ENCODE measurements at places on chromosomes 12 and 14. TPM values are rescaled to one million over a fixed set of nuclear protein-coding genes. Genes with fewer than 3 reads are reported as not detected.

DNA sequence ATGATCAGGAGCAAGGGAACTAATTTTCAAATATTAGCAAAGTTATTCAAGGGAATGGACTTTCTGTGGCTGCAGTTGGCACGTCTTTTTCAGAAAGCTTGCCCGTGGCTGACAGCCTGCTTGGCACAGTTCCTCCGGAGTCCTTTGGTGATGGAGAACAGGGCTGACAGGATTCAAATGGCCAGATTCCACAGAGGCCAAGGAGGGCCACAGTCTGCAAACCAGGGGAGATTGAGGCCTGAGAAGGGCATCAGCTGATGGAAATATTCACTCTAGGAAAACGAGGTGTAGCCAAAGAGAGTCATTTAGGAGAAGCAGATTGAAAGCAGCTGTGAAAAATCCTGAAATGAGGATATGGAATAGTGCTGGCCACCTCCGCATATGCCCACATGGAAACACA is 178.3 kb downstream of the EMP1 start:
- no peaks in the 10 kb centered on the region for H3K36me3 ChIP-seq
- no peaks in the 10 kb centered on the region for H3K4me1 ChIP-seq
- H3K4me3 ChIP-seq, result no peak overlapping the region
- H3K27me3 ChIP-seq, result no peaks in the 10 kb centered on the region
- no peak overlapping the region for H3K27ac ChIP-seq
- no peak for DNase-seq

GRCh38 chr12:126960709-126961108 is 1306.3 kb upstream of the TMEM132C start:
- no peak for DNase-seq
- no peak overlapping the region for H3K27ac ChIP-seq
- H3K4me3 ChIP-seq, result no peak overlapping the region
- H3K4me1 ChIP-seq, result no peaks in the 10 kb centered on the region
- no peaks in the 10 kb centered on the region for H3K27me3 ChIP-seq
- H3K36me3 ChIP-seq, result no peaks in the 10 kb centered on the region

DNA sequence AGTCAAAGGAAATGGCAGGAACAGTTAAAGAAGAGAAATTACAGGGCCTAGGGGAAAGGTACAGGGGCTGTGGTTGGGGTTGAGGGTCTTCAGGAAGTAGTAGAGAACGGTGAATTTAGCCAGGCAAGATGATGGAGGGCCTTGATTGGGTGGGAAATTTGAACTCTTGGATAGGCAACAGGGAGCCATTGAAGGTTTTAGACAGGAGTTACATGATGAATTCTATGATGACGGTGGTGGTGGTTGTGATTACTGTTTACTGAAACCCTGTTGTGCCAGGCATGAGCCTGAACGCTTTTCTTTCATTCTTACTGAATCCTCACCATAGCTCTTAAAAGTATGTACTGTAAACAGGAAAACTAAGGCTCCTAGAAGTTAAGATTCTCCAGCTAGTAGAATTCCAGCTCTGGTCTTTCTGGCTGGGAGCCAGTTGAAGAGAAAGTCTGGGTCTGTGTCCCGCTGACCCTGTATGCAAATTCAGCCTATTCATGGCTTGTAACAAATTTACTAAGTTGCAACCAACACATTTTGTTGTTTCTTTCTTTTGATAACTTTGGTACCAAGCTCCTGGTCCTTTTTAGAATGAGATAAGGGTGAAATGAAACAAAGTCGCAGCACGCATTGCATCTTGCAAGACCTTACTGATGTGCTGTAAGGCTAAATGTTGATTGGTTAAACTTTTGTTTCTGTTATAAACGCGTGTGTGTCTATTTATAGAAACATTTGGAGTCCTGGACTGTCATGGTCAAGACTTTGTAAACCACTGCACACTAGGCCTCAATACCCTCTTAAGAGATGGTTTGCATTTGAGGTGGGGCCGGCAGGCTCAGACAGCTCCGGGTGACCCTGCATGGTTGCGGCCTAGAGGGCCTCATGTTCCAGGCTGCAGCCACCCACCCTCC is 6.0 kb downstream of the ORAI1 start:
- H3K36me3 ChIP-seq, result no peaks in the 10 kb centered on the region
- H3K27me3 ChIP-seq, result no peaks in the 10 kb centered on the region
- H3K4me1 ChIP-seq, result peaks cover 35% of the 10 kb centered on the region
- no peak for DNase-seq
- no peak overlapping the region for H3K27ac ChIP-seq
- H3K4me3 ChIP-seq, result no peak overlapping the region

GRCh38 chr14:89251061-89251460 is 166.0 kb downstream of the FOXN3 start:
- H3K4me3 ChIP-seq, result no peak overlapping the region
- H3K27ac ChIP-seq, result no peak overlapping the region
- no peaks in the 10 kb centered on the region for H3K27me3 ChIP-seq
- H3K36me3 ChIP-seq, result no peaks in the 10 kb centered on the region

GRCh38 chr12:131698286-131698685 is 12.6 kb upstream of the SFSWAP start:
- H3K27me3 ChIP-seq, result peaks cover 10% of the 10 kb centered on the region
- H3K4me3 ChIP-seq, result no peak overlapping the region
- no peaks in the 10 kb centered on the region for H3K4me1 ChIP-seq
- no peak overlapping the region for H3K27ac ChIP-seq
- no peak for DNase-seq

DNA sequence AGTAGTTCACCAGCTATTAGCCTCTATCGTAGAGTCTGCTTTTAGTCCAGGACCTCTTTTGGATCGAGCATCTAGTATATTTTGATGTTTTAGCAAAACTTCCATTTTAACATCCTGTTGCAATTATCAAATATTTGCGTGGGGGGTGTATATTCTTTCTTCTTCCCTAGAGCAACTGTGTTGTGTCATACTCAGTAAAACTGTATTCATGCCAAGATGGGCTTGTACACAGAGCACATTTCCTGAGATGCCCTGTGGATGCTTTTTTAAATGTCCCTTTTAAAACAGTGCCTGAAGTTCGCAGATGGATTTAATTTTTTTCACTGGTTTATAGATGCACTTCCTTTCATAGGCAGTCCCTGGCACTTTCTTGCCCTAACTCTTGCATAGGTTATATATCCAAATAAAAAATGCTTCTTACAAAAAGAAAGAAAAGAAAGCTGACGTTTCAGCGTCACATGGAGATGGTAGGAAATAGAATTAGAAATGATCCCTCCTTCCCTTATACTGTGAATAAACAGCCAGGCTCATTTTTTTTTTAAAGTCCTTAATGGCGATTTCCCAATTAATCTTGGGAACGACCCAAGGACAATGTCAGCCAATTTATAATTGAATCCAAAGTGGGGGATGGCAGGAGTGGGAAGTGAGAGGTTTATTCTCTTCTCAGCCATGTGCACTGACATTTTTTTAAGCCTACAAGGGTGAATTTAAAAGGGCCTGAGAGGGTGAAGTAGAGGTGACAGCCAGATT is 247.0 kb downstream of the SLC41A2 start:
- H3K36me3 ChIP-seq, result no peaks in the 10 kb centered on the region
- DNase-seq, result no peak
- H3K27ac ChIP-seq, result no peak overlapping the region
- no peak overlapping the region for H3K4me3 ChIP-seq
- H3K4me1 ChIP-seq, result peaks cover 18% of the 10 kb centered on the region
- no peaks in the 10 kb centered on the region for H3K27me3 ChIP-seq

DNA sequence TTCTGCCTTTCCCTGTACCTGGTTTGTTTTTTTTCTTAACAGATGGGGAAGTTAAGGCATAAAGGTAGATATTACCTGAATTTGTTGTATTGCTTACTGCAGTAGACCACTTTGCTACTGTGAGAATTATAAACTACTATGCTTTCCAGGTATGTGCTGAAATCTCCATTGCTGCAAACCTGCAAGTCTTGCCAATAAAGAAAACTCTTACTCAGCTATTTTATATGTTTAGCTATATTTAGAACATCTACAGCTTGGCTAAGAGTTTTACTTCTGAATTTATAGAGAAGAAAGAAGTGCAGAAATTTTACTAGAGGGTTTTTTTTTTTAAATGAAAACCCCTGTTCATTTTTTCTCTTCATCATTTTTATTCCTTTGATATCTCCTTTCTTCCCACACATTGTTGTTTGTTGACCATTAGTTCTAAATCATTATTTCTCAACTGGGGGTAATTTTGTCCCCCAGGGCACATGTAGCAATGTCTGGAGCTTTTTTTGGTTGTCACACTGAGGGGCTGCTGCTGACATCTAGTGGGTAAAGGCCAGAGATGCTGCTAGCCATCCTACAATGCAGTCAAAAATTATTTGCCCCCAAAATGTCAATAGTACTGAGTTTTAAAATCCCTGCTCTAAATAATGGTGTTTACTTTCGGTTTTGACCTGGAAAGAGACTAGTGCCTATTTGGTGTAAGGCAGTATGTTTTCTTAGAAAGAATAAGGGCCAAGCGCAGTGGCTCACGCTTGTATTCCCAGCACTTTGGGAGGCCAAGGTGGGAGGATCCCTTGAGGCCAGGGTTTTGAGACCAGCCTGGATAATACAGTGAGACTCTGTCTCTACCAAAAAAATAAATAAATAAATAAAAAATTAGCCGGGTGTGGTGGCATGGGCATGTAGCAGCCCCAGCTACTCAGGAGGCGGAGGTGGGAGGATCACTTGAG is 48.6 kb downstream of the PCNX1 start:
- H3K36me3 ChIP-seq, result peaks cover 5% of the 10 kb centered on the region
- DNase-seq, result no peak
- H3K4me3 ChIP-seq, result no peak overlapping the region
- H3K27ac ChIP-seq, result no peak overlapping the region
- no peaks in the 10 kb centered on the region for H3K27me3 ChIP-seq
- peaks cover 12% of the 10 kb centered on the region for H3K4me1 ChIP-seq

GRCh38 chr12:3020850-3021435 is 56.2 kb upstream of the TSPAN9 start:
- no peaks in the 10 kb centered on the region for H3K4me1 ChIP-seq
- H3K36me3 ChIP-seq, result peaks cover 20% of the 10 kb centered on the region
- no peaks in the 10 kb centered on the region for H3K27me3 ChIP-seq
- DNase-seq, result no peak
- no peak overlapping the region for H3K27ac ChIP-seq
- no peak overlapping the region for H3K4me3 ChIP-seq

DNA sequence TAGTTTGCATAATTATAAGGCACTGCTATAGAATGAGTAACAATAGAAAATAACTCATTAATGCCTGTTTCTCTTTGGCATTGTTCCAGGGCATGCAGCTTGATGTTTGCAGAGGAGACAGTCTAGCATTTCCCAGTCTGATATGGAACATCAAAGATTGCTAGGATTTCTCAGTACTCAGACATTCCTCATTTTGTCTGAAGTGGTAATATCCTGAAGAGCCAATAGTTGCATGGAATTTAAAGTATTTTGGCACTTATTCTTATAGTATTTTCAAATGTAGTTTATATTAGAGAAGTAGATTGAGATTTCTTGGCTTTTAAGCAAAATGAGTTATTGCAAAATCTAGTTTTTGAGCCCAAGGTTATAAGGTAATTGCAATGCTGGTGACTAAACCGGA is 337.3 kb upstream of the E2F7 start:
- no peak overlapping the region for H3K4me3 ChIP-seq
- H3K27me3 ChIP-seq, result no peaks in the 10 kb centered on the region
- no peaks in the 10 kb centered on the region for H3K4me1 ChIP-seq
- no peak for DNase-seq
- H3K36me3 ChIP-seq, result no peaks in the 10 kb centered on the region

- no peaks in the 10 kb centered on the region for H3K36me3 ChIP-seq
- H3K27ac ChIP-seq, result no peak overlapping the region
- no peaks in the 10 kb centered on the region for H3K27me3 ChIP-seq
- H3K4me3 ChIP-seq, result no peak overlapping the region
- H3K4me1 ChIP-seq, result peaks cover 4% of the 10 kb centered on the region
Observed at GRCh38 chr14:73607241-73607640, 5.1 kb upstream of the ACOT6 start.

- peak overlapping the region; percentile 39 for H3K27ac ChIP-seq
- H3K27me3 ChIP-seq, result no peaks in the 10 kb centered on the region
- H3K36me3 ChIP-seq, result no peaks in the 10 kb centered on the region
- no peak for DNase-seq
- H3K4me1 ChIP-seq, result no peaks in the 10 kb centered on the region
- peak overlapping the region; percentile 31 for H3K4me3 ChIP-seq
Observed at GRCh38 chr12:62256408-62257096, 3.7 kb upstream of the USP15 start.

DNA sequence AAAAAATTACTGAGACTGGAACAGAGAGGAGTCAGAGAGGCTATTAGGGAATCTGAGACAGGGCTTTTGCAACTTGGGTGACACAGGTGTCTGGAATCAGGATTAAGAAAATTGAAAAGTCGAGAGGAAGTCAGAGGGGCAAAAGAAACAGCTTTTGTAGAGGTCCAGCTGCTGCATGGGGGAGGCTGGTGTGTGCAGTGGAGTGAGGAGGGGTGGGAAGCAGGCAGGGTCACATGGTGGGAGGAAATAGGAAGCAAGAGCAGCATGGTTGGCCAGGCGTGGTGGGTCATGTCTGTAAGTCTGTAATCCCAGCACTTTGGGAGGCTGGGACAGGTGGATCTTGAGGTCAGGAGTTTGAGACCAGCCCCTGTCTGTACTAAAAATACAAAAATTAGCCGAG is 69.7 kb upstream of the VRK1 start:
- H3K36me3 ChIP-seq, result no peaks in the 10 kb centered on the region
- no peak for DNase-seq
- no peak overlapping the region for H3K27ac ChIP-seq
- H3K27me3 ChIP-seq, result no peaks in the 10 kb centered on the region

DNA sequence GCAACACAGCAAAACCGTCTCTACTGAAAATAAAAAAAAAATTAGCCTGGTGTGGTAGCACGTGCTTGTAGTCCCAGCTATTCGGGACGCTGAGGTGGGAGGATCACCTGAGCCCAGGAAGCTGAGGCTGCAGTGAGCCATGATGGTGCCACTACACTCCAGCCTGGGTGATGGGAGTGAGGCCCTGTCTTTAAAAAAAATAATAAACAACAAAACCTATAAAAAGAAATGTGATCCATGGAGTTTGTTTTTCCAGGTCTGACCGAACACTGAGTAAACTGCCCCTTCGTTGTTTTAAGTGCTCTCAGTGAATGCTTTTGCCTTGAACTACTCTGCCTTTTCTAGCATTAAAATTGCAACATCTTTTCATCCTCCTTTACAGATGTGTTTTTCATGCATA is 76.8 kb downstream of the TESC start:
- no peak overlapping the region for H3K27ac ChIP-seq
- no peaks in the 10 kb centered on the region for H3K27me3 ChIP-seq
- peaks cover 7% of the 10 kb centered on the region for H3K4me1 ChIP-seq
- H3K4me3 ChIP-seq, result no peak overlapping the region

- no peaks in the 10 kb centered on the region for H3K27me3 ChIP-seq
- peak; percentile 77 for DNase-seq
- no peaks in the 10 kb centered on the region for H3K4me1 ChIP-seq
- H3K36me3 ChIP-seq, result no peaks in the 10 kb centered on the region
Observed at GRCh38 chr12:3281588-3282383, 204.6 kb downstream of the TSPAN9 start.

GRCh38 chr14:24235804-24236688 is 3.3 kb downstream of the GMPR2 start:
- peaks cover 31% of the 10 kb centered on the region for H3K4me1 ChIP-seq
- H3K36me3 ChIP-seq, result peaks cover 57% of the 10 kb centered on the region
- H3K27ac ChIP-seq, result no peak overlapping the region
- DNase-seq, result no peak
- no peaks in the 10 kb centered on the region for H3K27me3 ChIP-seq

- no peak overlapping the region for H3K27ac ChIP-seq
- H3K4me1 ChIP-seq, result no peaks in the 10 kb centered on the region
- H3K27me3 ChIP-seq, result no peaks in the 10 kb centered on the region
Observed at GRCh38 chr12:107339932-107340331, 246.6 kb upstream of the CRY1 start.

SLC25A47 gene
- not detected for total RNA-seq

CIROP gene
- total RNA-seq, result not detected

All from heart left ventricle (tissue), 16 donors.